ENCODE measurements at places on chromosomes 5 and 9.

DNA sequence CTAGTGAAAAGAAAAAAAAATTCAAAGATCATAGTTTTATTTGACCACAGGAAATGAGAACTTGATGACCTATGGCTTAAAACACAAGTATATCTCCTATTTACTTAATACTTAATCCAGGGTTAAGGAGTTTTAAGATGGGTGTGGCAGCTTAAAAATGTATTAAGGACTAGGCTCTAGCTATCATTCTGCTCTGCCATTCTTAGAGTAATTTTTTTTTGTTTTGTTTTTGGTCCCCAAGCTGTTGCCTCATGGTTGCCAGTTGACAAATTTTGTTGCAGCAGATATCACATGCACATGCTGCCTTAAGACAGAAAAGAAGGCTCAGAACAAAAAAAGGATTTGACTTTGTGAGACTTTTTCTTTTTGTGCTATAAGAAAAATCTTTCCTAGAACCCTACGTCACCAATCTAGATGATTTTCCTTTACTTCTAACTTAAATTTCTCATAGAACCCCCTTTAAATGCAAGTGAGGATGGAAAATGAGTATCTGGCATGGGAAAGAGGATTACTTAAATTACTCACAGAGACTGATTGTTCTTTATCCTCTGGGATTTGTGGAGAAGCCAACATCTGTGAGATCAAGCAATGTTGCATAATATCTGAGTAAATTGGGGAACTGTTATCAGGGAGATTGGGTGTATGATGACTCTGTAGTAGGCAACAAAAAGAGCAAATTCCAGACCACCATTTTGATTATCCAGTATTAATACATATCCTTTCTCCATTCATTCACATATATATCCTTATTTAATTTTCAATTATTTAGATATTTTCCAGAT is 364.7 kb upstream of the CD180 start:
- DNase-seq: no peak

DNA sequence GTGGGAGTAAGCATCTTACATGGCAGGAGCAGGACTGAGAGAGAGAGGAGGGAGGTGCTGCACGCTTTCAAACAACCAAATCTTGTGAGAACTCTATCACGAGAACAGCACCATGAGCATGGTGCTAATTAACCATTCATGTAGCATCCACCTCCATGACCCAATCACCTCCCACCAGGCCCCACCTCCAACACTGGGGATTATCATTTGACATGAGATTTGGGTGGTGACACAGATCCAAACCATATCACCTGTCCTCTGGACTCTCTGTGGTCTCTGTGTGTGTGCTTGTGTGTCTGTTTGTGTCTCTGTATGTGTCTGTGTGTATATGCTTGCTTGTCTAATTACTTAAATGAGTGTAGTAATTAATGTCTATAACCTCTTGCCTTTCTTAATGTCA is 31.1 kb downstream of the SEC61B start:
- no peak for DNase-seq

DNA sequence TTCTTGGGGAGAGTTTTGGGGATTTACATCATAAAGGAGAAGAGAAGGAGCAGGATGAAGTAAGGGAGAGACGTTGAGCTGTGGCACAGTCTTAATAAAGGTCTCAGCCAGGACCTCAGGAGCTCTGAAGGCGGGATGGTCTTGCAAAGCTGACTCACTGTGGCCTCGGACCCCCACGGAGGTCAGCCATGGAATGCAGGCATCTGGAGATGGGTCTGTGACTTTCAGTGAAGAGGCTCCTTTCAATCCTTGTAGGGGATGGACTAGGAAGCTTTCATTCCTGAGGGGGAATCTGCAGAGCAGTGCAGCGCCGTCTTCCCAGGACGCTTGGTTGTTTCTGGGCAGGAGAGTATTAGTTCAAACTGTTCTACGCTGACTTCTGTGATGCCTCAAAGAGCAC is 65.7 kb upstream of the BASP1 start:
- no peak for DNase-seq

- DNase-seq: no peak
These were observed 3.6 kb upstream of the CCNJL start for GRCh38 chr5:160315968-160316367.

DNA sequence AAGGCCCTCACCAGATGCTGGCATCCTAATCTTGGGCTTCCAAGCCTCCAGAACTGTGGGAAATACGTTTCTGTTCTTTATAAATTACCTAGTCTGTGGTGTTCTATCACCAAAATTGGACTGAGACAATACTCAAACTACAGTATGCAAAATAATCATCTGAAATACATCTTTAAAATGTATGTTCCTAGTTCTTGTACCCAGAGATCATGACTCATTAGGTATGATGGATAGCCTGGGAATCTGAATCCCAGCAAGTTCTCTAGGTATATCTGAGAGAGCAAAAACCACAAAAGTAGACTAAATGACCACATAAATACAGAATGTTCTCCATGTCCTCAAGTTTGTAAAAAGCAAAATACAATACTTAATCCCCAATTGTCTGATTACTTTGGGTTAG is 166.3 kb downstream of the YIPF5 start:
- DNase-seq: no peak

- peak; percentile 60 for DNase-seq
These were observed 403 bp downstream of the NINJ1 start for GRCh38 chr9:93133681-93134014.

DNA sequence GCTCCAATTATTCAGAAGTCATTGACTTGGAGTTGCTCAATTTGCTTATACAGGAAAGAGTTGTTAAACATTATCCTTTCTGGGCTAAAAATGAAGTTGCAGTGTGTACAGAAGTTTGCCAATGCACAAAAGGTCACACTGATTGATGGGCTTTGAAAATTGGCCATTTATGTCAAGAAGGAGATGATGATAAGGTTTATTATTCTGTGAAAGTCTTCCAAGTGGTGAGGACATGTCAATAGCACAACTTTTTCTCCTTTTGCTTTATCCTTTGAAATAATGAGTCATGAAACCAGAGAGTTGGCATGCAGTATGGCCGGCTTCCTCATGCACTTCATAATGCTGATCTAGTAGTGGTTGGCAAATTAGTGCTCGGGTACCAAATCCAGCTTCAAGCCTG is 848.5 kb upstream of the WWC1 start:
- DNase-seq: no peak

DNA sequence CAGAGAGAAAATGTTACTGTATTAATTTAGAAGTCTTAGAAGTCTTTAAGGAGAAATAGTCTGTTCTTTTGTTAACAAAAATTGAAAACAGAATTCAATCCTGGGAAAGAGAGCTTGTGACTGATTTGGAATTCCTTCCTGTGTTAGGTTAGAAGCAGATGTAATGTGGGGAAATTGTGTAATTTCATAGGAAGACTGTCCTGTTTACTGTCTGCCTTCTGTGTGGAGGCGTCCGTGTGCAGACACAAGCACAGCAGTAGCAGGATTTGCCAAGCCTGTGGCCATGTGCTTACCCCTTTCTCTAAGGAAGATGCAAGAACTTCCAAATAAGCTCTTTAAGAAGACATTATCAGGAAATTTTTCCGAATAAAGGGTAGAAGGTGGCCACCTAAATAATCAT is 36.7 kb upstream of the F2R start:
- no peak for DNase-seq

DNA sequence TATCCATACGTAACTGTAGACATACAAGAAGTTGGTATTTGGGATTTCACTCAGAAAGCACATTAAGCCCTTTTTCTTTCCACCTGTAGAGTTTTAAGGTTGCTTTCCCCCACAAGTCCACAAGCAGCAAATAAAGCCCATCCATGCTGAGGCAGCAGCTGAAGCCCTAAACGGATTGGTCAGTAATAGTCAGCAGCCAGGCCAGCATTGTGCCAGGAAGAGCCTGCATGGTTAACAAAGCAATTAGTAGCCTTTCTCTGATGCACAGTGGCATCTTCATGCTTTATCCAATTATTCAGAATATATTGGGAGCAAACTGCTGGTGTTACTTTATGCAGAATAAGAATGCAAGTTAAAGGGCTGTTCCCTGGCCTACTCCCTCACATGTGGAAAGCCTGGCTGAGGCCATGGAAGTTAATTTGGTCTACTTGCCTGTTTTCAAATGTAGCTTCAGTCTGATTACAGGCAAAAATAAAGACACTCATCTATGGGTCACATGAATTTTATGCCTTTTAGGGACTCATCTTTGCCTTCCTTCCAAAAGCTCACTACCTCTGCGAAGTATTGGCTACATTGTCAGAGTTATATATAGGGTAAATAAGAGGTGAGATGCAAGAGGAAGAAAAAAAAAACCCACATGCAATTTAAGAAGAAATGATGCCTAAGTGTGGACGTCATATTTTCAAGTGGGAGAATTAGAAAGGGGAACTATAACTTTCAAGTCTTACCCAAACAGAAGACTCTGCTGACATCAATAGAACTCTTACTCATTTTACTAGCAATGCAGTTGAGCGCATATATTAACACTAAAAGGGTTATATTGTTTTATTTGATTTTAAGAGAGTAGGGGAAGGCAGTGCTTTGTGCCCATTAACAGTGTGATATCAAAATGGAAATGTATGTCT is 15.9 kb downstream of the EBF1 start:
- no peak for DNase-seq

DNA sequence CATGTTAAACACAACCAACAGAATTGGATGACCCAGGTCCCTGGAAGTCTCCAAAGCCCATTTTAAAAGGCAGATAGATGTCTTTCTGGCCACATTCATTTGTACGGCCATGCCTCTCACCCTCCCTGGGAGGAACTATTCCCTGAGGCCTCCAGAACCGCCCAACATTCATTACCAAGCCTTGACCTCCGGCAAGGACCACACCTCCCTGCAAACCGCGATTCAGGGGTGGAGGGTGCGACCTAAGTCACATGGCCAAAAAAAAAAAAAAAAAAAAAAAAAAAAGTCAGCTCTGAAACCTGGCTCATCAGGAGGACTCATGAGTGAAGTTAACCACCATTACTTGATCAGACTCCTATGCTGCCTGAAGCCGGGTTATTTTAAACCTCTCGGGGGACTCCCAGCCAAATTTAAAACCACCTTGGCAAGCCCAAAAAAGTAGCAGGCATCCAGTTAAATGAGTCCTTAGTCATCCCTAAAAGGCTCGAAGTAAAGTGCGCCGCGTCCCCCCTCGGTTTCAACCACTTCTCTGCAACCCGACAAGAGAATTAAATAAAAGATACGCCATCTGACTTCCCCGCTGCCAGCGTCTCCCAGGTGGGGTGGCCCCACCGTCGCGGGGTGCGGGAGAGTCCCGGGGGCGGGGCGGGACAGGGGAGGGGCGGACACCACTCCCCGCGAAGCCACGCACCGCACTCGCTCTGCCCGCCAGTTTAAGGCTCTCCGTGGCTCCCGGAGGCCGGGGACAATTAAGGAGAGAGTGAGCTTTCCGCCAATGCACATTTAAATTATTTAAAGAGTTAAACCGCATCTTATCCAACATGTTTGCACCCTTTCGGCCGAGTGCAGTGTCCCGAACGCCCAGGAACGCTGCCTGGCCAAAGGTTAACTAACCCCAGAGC is 2.3 kb downstream of the KLF9 start:
- peak; percentile 86 for DNase-seq

- no peak for DNase-seq
These were observed 9.1 kb downstream of the ZDHHC12 start for GRCh38 chr9:128714586-128715435.

DNA sequence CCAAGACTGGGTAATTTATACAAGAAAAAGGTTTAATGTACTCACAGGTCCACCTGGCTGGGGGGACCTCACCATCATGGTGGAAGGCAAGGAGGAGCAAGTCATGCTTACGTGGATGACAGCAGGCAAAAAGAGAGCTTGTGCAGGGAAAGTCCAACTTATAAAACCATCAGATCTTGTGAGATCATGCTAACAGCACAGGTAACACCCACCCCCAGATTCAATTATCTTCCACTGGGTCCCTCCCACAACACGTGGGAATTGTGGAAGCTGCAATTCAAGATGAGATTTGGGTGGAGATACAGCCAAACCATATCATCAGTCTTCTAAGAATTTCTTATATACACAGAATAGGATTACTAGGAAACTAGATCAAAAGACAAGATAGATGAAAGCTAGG is 555.6 kb downstream of the PRR16 start:
- no peak for DNase-seq

GRCh38 chr5:139554264-139554663 is 6.9 kb upstream of the UBE2D2 start:
- no peak for DNase-seq

DNA sequence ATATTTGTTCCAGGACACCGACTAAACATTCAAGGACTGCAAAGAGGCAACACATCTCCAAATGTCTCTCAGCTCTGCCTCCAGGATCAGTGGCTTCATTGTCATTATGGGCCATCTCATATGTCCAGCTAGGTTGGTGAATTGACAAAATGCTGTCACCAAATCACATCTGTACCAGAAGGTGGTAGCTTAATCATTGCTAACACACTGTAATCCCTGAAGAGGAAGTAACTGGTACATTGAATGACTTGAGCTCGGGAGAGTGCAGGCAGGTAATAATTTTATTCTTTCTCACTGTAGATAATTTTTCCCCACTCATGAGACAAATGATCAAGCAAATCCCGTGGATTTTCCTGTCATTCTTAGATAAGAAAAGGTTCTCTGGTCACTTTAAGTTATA is 169.8 kb downstream of the SEMA6A start:
- DNase-seq: no peak

- no peak for DNase-seq
These were observed 270.4 kb upstream of the TMEM161B start for GRCh38 chr5:88539026-88539425.

DNA sequence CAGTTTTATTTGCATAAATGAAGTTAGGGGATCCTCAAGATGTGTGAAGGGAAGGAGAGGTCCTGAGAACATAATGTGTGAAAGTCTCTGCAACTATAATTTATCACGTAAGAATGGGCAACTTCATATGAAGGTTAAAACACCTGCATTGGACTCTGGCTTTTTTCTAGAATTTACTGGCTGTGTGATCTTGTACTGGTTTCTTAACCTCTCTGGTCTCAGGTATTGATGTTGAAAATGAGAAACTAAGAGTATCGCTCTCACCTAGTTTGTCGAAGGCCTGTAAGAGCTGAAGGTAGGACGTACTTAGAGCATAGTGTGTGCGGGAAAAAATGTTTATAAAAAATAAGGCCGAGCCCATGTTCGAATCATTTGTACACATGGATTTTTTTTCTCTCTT is 280.5 kb downstream of the ICE1 start:
- DNase-seq: no peak

- DNase-seq: no peak
These were observed 306.8 kb upstream of the DMAC1 start for GRCh38 chr9:8106362-8106761.
